ENCODE measurements at places on chromosomes 11 and 22.
A peak's percentile ranks its signal among the peaks of the same experiment; 100 is the strongest.

GRCh38 chr22:19307872-19308271 is 16.4 kb upstream of the CLTCL1 start:
- no peak for DNase-seq

- no peak for DNase-seq
Measured at GRCh38 chr11:8593455-8593854, 573 bp downstream of the STK33 start.

DNA sequence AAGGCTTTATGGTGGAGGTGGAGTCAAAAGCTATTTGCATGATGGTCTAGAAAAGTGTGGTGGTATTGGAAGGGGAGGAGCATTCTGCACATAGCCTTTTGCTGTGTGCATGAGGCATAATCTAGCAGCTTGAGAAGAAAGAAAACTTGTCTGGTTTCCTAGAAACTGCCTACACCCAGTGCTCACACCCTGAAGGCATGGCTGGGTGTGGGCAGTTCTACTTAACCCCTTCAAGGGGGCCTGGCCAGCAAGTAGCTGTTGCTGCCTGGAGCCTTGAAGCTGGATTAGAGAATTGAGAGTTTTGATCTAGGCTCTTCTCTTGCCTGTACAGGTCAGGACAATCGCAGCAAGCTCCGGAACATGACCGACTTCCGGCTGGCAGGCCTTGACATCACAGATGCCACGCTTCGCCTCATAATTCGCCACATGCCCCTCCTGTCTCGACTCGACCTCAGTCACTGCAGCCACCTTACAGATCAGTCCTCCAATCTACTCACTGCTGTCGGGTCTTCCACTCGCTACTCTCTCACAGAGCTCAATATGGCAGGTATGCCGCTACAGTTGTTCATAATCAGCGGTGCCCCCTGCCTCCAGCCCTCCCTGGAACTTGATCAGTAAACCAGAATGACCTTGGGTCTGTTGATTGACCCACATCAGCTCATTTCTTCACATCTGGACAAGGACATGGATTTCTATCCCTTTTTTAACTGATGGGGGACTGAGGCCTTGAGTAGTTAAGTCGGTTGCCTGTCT is 12.2 kb upstream of the GRK2 start:
- no peak for DNase-seq

DNA sequence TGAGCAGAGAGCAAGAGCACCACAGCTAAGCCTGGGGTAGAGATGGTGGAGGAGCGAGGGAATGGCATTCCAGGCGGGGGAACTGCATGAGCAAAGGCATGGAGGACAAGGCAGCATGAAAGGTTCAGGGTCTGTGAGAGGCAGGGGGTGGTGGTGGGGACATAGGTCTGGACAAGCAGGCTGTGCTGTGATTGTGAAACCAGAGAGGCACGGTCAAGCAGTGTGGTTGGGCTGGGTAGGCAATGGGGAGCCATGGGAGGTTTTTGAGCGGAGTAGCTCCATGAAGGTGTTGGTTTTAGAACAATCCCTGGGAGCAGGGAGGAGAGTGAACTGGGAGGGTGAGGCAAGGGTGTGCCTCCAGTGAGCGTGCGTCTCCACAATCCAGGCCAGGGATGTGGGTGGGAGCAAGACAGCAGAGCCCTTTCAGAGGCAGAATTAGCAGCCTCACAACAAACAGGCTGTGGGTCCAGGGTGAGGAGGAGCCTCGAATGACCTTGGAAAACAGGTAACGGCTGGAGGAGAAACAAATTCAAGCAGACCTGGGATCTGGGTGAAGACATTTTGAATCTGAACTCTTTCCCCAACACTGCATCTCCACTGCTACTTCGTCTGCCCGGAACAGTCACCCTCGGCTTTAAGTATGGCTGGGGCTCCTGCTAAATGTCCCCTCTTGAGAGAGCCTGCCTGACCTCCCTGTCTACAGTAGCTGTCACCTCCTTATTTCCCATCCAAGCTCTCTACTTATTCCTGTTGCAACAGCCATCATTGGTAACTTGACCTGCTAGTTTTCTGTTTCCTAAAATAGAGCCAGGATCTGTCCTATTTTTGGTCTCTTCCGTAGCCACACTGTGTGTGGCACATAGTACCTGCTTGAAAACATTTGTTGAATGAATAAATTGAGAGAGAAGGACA is 27.0 kb upstream of the TSPAN18 start:
- DNase-seq = no peak

GRCh38 chr22:37166675-37167066 is 17.0 kb upstream of the IL2RB start:
- no peak for DNase-seq

GRCh38 chr22:23408321-23408720 is 171.8 kb downstream of the IGLL1 start:
- DNase-seq = no peak

DNA sequence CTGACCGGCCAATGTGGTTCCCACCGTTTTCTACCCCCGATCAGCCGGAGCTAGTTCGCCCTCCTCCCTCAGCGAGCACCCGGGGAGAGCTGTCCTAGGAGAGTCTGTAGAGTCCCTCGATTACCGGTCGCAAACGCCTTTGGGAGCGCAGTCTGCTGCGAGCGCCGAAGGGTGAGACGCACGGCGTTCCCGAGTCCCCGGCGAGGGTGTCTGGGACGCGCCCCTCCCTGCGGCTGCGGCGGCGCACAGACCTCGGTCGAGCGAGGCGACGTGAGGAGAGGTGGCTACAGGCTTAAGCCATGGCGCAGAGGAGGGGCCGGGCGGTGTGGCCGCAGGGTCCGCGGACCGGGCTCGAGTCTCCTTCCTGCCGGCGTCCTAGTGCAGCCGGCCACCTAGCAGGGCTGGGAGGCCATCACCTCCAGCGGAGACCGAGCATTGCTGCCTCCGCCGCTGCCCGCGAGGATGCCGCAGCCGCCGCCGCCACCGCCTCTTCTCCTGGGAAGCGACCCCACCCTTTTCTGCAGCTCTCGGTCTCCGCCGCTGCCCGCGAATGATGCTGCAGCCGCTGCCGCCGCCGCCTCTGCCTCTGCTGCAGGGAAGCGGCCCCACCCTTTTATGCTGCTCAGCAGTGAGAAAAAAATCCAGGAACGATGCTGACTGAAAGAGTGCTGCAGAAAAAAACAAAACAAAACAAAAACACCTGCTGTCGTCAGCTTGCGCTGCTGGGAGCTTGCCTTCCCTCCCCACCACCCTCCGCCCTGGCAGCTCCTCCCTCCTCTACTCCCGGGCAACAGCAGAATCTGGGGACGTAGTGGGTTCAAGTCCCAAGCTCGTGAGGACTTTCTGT is at the start of gene MAP6:
Gene MAP6, minus strand, starts transcription at position 588 of the 847 bp plus-strand sequence. CDS start 669 bp downstream, outside the sequence.
- no peak for DNase-seq

DNA sequence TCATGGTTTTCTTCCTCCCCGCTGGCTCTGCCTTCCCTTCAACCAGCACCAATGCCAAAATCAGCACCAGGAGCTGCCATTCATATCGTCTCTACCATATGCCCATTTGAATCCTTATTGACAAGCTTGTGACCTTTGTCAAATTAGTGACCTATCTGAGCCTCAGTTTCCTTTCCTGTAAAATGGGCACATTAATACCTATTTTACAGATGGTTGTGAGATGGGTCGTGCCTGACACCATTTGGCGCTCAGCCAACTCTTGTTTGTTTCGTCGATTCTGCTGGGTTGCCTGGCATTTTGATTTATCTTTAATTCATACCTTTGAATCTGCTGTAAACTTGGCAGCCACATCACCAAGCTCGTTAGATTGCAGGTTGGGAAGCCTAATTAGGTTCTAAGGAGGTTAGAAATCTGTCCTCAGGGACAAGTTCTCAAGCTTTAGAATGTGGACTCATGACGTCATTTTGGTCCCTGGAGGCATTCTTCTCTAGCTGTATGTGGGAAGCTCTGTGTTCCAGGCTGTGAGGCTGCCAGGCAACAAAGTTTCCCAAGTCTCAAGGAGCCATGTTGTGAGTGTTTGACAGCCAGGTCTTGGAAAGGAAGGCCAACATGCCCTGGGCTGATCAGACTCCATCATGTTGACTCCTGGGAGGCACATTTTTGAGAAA is 61.0 kb downstream of the RPS6KA4 start:
- DNase-seq = no peak

DNA sequence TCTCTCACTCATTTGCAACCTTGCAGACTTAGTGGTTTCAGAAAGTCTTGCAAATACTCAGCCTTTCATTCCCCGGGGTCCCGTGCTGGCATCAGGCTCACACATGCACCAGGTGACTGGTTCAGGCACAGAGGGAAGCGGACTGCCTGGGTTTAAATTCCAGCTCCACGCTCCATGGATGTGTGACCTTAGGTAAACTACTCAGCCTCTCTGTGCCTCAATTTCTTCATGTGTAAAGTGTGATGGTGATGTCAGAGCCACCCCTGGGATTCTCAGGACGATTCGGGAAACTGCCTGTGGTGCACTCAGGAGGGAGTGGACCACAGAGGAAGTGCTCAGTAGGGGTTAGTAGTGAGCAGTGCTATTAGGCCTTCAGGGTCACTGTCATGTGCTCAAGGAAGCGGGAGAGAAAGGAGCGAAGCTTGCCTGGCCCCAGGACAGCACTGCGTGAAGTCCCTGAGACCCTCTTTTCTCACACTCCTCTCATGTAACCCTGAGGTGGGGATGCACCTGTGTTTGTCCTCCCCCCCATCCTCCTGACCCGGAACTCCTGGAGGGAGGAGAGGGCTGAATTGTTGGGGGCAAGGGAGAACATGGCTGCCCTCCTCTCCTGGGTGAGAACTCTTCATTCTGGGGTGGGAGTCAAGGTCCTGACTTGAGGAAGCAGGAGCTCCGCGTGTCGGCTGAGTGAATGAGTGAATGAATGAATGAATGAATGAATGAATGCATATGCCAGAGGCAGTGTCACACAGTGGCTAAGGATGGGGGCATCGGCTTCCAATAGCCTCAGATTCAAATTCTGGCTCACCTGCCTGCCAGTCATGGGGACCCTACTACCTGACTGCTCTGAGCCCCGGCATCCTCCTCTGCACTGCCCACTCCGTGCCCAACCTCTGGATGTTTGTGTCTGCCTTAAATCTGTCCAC is 14.4 kb upstream of the UPK3A start:
- no peak for DNase-seq

DNA sequence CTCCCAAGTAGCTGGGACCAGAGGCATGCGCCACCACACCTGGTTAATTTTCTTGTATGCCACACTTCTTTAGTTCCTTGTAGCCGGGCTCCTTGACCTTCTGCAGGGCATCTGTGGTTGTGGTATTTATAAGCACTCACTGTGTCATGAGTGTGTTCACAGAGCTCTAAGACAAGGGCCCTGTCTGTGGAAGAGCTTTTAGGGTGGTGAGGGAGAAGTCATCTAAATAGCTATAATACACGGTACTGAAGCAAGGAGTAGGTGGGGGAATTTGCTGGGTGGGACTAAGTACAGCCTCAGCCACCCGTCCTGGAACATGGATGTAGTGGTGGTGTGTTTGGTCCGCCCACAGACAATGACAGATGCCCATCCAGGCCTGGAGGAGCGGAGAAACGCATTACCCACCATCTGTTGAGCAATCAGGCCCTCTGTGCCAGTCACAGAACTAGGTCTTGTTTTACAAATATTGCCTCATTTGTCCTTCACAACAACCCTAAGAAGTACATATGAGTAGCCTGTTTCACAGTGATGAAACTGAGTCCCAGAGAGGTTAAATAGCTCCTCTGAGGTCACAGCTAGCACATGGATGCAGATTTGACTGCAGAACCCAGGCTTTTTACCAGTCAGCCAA is 10.1 kb downstream of the ACO2 start:
- no peak for DNase-seq

GRCh38 chr11:123173040-123173855 is 21.8 kb downstream of the CLMP start:
- DNase-seq = peak; percentile 99

DNA sequence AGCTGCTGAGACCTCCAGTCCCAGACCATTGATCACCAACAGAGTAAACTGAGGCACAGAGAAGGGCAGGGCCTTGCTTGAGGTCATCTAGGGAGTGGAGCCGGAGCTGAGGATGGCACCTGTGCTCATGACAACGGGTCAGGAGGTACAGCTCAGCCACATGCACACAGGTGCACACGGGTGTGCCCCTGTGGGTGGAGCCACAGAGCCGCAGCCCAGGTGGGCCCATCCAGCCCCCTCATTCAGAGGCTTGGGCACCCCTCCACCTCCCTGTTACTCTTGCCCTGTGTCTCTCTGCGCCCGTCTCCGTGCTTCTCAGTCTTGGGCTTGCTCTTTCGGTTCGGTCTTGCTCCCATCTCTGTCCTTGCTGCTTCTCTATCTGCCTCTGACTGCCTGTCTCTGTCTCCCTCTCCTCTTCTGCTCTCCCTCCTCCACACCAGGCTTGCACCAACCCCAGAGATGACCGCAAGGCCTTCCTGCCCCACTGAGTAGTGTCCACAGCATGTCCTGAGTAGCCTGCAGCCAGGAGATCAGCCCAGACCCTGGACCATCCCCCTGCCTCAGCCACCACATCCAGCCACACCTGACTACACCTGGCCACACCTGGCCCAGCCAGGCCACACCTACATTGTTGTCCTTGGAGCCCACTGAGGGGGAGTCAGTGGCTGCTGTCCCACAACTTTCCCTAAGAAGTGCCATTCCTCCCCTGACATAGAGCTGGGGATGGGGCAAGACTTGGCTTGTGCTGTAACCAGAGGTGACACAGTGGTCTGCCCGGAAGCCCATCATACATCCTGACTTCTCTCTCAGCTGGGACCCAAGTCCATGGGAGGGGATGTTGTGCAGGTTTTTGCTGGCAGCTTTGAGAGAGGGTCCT is 39.3 kb upstream of the CRYBB3 start:
- no peak for DNase-seq

GRCh38 chr11:123562158-123562557 is 92.3 kb downstream of the SCN3B start:
- no peak for DNase-seq

Measured in AG04449 (cell line).